Naive B cell (primary cell): ENCODE measurements at places on chromosomes 3 and 15.

DNA sequence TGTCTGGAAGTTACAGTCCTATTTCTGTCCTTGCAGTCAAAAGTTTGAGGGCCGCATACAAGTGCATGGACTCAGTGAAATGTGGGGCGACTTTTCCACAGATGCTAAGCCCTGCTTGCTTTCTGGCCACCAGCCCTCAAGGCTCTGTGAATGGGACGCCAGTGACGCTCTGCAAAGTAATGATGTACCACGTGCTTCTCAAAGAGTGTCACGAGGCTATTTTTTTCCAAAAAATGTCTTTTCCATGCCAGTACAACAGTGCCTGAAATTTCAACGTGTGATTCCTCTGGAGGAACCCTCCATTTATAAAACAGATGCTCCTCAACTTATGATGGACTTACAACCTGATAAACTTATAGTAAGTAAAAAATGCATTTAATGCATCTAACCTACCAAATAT lies 281.8 kb upstream of the CRBN start:
- no peak for DNase-seq

DNA sequence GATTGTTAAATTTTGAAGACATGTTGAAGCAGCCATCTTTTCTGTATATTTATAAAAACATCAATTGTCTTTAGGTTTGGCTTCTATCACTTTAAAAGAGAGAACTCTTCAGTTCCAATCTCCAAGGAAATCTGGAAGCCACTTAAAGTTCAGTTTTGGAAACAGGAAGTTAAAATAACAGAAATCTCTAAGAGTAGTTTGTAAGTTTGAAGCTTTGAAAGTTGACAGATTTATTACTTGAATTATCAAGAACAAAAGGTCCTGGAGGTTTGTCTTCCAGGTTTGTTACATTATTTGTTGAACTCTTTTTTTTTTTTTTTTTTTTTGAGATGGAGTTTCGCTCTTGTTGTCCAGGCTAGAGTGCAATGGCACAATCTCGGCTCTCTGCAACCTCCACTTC lies 30.0 kb downstream of the RNF111 start:
- no peak for DNase-seq

DNA sequence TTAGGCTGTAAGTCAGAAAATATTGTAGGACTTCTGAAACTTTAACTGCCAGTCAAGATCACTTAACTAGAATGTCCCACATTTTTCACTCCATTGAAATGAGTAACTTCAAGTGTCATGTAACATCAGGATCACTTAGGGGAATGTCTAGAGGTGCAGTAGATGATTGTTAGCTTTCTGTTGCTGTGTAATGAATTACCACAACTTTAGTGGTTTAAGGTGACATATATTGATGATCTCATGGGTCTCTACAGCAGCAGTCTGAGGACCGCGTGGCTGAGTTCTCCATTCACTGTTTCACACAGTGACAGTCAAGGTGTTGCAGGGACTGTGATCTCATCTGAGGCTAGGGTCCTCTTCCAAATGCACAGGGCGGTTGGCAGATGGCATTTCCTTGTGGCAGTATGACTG lies 82.7 kb downstream of the SLC25A26 start:
- no peak for DNase-seq

GRCh38 chr3:170802164-170803151 lies 67.5 kb downstream of the RPL22L1 start:
- DNase-seq = no peak

DNA sequence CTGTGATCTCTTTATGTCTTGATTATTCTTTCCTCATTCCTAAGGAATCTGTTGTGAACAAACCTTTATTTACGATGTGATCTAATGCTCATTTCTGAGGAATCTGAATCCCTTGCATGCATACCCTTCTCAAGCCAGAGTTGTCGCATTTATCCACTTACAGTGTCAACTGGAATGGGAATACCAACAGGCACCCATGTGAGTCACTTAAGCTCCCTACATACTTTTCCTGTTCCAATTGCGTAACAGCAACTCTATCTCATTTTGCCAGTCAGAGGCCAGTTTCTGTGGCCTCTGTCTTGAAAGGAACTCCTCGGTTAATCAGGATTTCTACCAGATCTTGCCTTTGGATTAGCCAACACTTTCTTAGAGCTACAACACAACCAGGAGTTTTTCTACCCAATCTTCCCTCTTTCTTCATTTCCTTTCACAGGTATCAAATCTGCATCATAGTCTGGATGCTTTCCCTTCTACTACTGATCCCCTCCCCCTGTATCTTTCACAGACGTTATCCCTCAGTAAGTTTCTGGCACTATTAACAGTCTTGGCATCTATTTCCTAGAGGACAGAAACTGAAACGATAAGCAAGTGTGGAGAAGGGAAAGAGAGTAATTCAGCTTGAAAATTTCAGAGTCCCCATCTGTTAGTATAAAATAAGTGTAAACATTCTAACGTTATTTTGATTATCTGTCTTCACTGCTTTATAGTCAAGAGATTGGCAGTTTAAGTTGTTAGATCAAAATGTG lies 66.8 kb upstream of the BCHE start:
- no peak for DNase-seq

- DNase-seq = no peak
These were observed 292.3 kb downstream of the KBTBD8 start for GRCh38 chr3:67290438-67290837.

- DNase-seq = no peak
These were observed 45.2 kb upstream of the NR2F2 start for GRCh38 chr15:96285305-96285704.

GRCh38 chr3:9623148-9623547 lies 26.2 kb upstream of the MTMR14 start:
- DNase-seq = no peak
